ENCODE measurements at places on chromosomes 5 and 9. TPM values are rescaled to one million over a fixed set of nuclear protein-coding genes. Genes with fewer than 3 reads are reported as not detected.
A peak's percentile ranks its signal among the peaks of the same experiment; 100 is the strongest.

DNA sequence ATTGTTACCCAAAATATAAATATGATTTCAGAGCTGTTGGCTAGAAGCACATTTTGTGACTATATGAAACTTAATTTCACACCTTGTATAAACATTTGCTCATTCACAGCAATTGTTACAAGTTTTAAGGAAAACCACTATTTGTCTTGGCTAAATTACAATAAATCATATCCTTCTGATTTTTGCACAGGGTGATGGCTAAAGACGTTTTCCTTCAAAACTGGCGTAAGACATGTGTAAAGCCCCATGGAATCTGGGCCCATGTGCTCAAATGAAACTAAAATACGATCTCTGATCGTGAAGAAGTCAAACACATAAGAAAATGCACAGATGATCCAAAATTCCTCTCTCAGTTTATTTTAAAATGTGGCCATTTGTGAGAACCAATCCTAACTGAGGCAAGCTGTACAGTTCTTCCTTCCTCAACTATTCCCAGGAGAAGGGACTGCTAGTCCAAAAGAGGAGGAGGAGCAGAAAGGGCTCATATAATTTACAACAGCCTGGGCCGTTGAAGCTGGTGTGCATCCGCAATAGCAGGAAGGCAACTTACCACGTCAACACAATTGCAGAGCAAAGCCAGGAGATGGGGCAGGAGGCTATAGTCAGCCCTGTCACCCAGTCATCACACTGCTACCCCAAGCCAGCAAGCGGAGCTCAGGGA, 98.4 kb downstream of the MED27 start:
- no peak for DNase-seq

UNC13B gene
- total RNA-seq, result 17.9 TPM

CMYA5 gene
- 0.82 TPM for total RNA-seq

DNA sequence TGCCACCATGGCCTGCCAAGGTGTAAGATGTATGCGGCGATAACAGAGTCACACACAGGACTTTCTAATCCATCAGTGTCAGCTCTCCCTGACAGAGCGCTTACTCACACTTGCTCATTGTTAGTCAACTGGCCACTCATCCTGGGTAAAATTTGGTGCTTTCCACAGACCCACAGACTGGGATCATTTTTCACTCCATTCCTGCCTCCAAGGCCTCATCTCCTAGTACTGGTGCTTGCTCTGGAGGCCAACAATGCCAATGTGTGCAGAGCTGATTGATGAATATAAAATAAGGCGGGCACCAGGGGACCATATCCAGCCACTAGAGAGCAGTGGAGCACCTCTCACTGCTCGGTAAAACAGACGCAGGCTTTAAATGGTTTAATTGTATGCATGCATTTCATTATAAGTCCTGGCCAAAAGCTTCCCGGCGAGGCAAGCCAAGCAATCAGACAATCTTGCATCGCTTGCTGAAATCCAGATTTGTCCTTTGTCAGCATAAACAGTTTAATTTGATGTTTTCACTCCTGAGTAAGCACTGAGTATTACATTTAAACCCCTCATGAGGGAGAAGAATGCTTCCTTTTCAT, 22.3 kb downstream of the PSMB7 start:
- peak; percentile 55 for DNase-seq

SPINK1 gene
- total RNA-seq, result not detected

GRCh38 chr9:6628704-6629103, 16.8 kb downstream of the GLDC start:
- DNase-seq, result no peak

GRCh38 chr5:118605761-118606160, 382.6 kb downstream of the DTWD2 start:
- DNase-seq, result no peak

DNA sequence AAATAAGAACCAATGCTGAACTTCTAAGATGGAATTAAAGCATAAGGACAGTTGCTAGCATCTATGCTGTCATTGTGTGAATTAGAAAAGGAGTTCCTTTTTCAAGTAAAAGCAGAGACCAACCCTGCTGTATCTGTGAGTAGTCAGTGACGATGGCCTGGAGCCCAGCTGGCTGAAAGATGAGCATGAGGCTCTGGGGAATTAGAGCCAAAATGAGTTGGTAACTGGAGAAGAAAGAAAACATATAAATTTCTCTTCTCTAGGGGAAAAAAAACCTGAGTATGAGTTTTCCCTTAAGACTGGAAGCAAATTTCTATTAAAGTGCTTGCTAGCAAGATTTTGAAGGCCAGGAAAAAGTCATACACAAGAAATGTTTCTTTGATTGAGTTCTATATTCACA, 1.6 kb upstream of the SPZ1 start:
- DNase-seq, result peak; percentile 25
